NCI-H2081 treated with DMSO at 0.1 percent for 48 hours (cell line): ENCODE measurements at places on chromosomes 16 and 17.

DNA sequence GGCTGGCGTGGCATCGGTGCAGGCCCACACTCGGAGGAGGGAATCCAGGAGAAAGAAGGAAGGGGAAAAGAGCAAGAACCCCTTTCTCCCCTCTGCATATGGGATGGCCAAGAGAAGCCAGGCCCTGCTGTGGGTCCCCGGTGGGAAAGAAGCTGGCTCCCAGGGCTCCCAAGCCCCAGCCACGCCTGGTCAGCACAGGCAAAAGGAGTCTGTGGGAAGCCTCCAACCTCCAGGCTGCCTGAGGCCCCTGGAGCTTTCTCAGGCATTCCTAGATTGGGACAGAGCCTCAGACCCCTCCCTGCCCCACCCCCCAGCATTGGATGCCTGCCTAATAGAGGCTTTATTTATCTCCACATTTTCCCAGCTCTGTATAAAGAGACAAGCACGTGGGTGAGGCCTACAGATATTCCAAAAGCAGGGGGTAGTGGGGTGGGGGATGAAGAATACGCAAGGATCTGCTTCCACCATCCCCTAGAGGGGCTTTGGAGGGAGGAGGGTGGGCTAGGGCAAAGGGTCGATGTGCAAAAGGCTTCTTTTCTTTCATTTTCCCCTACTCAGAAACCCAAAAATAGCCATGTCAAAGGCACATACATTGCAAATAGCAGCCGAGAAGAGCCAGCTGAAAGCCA, 56.4 kb downstream of the MPRIP start:
- DNase-seq = no peak

GRCh38 chr16:11224096-11224893, 31.7 kb downstream of the SOCS1 start:
- no peak for DNase-seq

- DNase-seq = no peak
Measured at GRCh38 chr17:27463235-27463677, 7.0 kb downstream of the KSR1 start.

- no peak for DNase-seq
Measured at GRCh38 chr17:78347453-78347852, 12.4 kb downstream of the SOCS3 start.

DNA sequence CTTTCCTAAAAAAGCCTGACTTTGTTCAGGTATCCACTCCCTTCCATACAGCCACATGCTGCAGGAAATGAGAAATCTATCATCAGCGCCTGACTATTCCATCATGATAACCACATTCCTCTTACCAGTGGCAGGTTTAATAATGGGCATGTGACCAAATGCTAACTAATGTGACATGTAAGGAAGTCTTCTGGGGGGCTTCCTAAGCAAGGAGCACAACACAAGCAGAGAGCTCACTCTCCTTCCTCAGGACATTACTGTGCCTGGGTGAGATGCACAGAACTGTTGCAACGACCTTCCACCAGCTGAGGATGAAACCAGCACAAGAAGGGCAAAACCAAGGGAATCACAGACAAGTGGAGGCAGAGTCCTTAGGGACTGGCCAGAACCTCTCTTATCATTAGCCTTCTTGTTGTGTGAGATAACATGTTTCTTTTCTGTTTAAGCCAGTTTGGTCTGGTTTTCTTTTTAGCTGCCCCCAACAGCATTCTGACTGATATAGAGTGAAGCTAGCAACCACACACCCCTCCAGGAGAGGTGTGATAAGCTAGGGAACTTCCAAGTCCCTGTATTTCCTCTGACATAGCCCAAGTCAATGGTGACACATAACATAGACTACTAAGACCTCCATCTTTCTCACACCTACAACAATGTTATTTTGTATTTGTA, 16.9 kb downstream of the MYO1D start:
- DNase-seq = no peak

DNA sequence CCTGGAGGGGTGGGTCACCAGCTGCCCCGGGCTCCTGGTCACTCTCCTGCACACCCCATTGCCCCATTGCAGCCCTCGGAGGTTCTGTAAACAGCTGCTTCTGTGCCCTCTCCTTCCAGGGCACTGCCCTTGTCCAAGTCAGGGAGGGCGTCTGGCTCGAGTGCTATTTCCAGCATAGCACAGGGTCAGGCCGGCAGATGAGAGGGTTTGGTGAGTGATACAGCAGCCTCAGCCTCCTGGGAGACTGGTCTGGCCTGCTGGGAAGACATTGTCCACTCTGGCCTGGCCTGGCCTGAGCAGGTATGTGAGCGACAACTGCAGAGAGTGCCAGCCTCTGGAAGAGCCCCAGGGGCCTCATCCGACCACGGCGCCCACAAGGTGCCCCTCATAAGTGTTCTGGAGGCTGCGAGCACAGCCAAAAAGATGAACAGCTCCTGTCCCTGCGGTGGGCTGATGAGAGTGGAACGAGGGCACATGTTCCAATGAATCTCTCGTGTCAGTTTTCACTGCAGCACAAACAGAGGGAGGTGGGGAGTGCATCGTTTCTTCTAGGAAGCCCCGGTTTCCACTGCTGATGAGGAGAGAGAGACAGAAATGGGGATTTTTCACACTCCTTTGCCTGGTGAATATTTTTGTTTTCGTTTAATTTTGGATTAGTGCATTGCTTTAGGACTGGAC, 105.8 kb upstream of the SDK2 start:
- no peak for DNase-seq

GRCh38 chr16:12377497-12377896, 401.0 kb downstream of the SNX29 start:
- no peak for DNase-seq

DNA sequence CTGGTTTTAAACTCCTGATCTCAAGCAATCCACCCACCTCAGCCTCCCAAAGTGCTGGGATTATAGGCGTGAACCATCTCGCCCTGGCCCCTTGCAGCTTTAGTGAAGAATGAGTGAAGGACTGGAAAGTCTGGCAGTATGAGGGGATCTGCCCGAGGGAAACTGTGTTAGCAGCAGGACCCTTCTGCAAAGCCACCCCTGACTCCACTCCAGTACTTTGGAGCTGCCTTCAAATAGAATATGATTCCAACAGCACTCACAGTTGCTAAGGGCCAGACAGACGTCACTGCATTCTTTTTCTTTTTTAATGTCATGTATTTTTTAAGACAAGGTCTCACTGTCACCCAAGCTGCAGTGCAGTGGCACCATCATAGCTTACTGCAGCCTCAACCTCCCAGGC, 52.3 kb downstream of the KPNA2 start:
- no peak for DNase-seq

DNA sequence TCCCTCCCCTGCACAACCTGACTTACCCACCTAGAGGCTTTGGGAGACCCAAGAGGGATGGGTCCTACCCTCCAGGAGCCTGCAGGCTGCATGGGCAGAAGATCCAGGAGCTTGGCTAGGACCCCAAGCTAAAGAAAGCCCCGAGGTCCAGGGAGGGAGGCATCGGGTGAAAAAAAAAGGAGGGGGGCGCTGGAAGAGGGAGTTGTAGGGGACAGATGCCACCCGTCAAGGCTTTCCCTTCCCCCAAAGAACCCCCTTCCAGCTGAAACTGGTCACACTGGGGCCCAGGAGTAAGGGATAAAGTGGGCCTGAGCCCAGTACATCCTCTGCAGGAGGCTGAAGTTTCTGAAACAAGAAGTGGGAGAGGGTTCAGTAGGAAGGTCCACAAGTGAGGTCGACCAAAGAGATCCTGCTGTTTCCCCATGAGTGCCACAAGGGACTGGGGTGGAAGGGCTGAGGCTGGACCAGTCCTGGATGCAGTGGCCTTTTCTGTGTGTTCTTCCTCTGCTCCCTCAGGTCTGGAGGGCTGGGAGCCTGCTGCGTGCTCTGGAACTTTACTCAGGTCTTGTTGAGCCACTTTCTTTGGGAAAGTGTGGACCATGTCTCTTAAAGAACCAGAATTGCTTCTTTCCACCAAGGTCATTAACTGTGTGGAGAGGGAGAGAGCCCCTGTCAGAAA, 14.2 kb upstream of the CBFB start:
- no peak for DNase-seq

GRCh38 chr16:23514381-23515152, 4.3 kb upstream of the GGA2 start:
- DNase-seq = no peak

DNA sequence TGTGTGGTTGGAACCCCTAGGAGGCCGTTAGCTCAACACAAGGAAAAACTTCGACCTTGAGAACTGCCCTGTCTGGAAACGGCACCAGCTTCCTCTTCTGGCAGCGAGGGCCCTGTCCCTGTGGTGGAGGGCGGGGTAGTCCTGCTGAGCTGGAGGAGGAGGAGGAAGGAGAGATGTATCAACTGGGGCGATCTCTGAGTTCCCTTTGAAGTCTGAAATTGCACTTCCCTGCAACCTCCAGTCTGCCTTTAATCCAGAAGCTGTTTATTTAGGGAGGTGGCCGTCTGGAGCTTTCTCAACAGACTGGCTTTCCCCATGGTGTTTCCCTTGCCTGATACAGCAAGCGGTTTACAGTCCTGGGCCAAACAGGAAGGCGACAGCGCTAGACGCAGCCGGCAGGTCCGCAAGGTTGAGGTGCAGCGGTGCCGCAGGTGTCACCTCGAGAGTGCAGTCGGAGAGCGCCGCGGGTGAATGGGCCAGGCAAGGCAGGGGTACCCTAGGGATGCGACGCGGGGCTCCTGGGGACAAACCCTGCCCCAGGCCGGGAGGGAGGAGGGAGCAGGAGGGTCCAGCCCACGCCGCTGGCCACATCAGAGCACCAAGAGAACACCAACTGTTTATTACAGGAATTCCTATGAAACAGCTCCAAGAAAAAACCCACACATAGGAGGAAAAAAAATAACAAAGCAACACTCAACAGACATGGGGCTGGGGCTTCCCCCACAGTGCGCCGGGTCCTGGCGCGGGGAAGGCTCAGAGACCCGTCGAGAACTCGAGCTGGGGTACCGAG, 11.4 kb upstream of the MRPS23 start:
- no peak for DNase-seq

DNA sequence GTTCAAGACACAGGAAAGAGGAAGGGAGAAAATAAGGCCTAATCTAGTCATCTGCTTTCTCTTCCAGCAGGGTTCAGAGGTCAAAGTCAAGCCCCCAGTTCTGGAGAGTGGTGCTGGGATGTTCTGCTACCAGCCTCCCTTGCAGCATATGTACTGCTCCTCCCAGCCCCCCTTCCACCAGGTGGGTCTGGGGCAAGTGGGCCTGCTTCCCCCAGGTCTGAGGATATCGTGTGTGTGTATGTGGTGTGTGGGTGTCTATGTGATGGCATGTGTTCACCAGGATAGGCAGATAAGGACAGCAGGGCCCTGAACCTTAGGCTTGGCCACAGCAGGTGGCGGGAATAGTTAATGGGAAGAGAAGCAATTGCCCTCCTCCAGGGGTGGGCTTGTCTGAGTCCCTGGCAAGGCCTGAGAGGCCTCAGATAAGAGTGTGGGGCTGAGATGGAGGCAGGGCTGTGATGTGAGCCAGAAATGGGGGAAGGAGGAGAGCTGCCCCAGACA, 21.1 kb downstream of the FOXN1 start:
- no peak for DNase-seq

DNA sequence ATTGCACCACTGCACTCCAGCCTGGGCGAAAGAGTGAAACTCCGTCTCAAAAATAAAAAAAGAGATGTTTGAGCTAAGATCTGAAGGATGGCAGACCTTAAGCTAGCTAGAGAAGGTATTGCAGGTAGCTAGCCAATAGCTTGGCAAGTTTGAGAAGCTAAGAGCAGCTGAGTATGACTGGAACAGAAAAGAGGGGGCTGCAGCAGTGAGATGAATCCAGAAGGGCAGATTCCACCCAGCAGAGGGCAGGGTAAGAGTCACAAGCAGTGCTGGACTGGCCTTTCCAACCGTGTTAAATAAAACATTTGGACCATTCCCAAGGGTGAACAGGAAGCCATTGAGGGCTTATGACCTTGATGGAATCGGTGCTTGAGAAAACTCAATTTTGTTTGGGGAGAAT, 5.7 kb upstream of the PHAF1 start:
- DNase-seq = no peak

GRCh38 chr17:15361151-15361550, 19.8 kb upstream of the TEKT3 start:
- no peak for DNase-seq

DNA sequence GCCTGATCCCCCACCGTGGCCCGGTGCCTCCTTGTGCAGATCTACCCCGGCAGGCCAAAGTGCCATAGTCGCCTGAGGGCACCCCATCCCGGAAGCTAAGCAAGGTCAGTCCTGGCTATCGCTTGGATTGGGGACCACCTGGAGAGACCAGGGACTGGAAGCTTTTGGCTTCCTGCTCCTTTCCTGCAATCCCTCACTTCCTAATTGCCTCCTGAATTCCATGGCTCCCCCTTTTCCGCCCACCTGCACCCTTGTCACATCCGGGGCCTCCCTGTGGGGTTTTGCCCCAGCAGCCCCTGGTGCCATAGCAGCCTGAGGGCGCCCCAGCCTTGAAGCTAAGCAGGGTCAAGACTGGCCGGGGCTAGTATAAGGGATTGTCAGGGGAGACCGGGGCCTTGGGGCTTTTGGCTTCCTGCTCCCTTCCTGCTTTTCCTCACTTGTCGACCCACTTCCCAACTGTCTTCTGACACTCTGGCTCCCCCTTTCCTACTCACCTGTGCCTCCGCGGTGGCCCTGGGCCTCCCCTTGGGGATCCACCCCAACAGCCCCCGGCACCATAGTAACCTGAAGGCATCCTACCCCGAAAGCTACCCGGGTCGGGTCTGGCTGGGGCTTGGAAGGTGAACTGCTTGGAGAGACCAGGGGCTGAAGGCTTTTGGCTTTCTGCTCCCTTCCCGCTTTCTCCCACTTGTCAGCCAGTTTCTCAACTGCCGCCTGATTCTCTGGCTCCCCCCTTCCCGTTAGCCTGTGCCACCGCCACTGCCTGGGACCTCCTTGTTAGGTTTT, 2293.6 kb downstream of the TP53TG3F start:
- DNase-seq = no peak

GRCh38 chr16:56993204-56993603, 3.8 kb downstream of the NLRC5 start:
- DNase-seq = no peak

GRCh38 chr16:54928411-54929089, 2.1 kb upstream of the IRX5 start:
- DNase-seq = no peak

GRCh38 chr17:63697341-63698286, 2.3 kb downstream of the LIMD2 start:
- no peak for DNase-seq

DNA sequence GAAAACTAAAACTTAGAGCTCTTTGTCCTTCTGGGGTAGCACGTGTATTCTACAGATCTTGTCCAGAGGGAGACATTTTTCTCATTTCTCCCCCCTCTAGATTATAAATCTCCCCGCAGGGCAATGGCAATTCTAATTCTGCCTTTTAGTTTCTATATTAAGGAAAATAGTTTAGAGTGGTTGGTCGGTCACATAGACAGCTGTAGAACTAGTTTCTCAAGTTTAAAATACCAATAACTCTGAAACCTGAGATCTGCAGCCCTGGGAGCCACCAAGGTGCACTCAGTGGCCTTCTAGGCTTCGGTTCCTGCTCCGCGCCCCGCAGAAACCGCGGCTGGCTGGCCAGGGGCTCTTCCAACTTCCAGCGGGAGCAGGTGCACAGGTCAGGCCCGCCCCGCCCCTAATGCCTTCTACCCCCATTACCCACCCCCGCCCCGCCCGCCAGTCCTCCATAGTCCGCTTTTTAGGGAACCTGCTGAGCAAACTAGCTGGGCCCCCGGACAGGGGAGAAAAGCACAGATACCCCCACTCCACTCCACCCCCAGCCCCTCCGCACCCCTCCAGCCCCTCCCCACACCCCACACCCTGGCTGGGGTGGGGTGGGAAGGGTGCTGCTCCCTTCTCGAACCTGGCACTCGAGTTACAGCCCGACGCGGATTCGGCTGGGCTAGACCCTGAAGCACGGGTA, 431 bp downstream of the SLFN11 start:
- DNase-seq = no peak

GRCh38 chr17:58516644-58517377, 2.4 kb upstream of the MTMR4 start:
- DNase-seq = no peak
